WTC11 (cell line): ENCODE measurements at places on chromosomes 12 and 14.

GRCh38 chr12:94855853-94856252, 147.6 kb downstream of the NDUFA12 start:
- no peak for DNase-seq

DNA sequence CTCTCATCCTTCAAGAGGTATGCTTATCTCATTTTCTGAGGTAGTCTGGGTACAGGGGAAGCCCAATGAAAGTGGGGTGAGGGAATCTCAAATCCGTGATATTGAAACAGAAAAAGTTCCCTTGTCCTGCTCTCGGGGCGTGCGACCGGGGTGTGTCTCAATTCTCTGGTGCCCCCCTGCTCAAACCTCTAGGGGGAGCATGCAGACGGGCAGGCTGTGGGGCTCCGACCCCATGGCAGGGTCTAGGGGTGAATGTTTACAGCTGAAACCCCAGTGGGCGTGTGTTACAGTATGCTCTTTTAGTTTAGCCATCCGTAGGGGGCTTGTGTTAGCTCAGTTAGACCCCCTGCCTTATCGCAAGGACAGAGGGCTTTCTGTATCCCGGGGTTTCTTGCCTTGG, 68.7 kb downstream of the PTPRQ start:
- DNase-seq = peak; percentile 49

DNA sequence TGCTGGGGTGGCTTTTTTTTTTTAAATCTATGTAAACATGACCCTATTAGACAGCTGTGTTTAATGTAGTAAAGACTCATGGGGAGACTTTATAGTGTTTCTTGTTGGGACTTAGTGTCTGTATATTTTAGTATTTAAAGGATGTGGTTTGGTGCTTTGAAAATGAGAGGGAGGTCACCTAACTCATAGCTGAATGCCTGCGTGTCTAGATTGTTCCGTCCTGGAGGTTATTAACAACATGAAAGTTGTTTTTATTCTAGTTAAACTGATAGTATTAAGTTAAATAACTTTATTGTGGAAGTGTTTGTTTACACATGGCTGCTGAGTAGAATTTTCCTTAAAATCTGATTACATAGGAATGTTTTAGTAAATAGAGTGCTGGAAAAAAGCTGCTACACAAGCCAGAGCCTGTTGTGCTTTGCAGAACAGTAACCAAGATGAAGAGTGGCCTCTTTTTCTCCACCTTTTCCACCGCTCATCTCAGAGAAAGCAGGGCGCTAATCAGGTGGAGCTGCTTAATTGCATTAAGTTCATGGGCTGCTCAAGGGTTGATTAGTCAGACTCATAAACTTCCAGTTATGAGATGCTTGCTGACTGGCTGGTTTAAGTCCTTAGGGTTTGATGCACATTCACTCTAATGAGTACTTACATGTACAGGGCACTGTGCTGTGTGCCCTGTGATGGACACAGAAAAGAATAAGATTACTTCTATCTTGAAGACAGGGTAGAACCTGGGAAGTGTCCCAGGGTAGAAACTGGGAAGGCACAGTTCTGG, 62.7 kb downstream of the FBXO34 start:
- DNase-seq = no peak

GRCh38 chr14:104873380-104874055, 8.4 kb downstream of the CEP170B start:
- DNase-seq = no peak

- DNase-seq = no peak
Measured at GRCh38 chr14:100107236-100107635, 42.0 kb downstream of the EVL start.

GRCh38 chr14:34742270-34743115, 28.1 kb upstream of the CFL2 start:
- no peak for DNase-seq

DNA sequence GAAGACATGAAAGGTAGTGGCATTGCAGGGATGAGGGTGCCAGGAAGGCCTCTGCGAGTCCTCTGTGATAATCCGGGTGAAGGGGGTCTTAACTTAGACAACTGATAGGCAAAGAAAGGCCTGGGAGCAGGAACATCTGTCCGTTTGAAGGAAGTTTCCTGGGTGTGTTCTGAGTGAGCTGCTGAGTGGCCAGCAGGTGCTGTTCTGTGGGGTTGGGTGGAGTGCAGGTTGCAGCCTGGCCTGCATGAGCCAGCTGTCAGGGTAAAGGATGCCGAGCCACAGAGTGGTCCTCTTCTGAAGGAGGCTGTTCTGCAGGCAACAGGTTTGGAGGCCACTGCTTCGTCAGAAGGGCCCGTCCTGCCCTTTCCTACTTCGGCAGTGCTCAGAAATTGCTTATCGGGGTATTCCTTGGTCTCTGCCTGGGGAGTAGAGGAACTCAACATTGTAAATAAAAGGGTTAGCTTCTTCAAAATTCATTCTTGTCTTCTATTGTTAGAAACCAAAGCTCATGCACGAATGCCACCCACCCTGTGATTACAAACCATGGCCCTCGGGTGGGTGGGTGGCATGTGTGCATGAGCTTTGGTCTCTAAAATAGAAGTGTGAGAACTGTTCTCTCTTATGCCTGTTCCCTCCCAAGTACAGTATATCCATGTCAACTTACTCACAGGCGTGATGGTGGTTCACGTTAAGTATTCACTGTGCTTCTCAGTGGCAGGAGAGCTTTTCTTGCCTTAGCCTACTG, 118.9 kb downstream of the CHST11 start:
- no peak for DNase-seq

- DNase-seq = no peak
Measured at GRCh38 chr14:68931063-68931462, 48.0 kb downstream of the ACTN1 start.

GRCh38 chr12:88111074-88111652, 30.7 kb downstream of the CEP290 start:
- DNase-seq = no peak

DNA sequence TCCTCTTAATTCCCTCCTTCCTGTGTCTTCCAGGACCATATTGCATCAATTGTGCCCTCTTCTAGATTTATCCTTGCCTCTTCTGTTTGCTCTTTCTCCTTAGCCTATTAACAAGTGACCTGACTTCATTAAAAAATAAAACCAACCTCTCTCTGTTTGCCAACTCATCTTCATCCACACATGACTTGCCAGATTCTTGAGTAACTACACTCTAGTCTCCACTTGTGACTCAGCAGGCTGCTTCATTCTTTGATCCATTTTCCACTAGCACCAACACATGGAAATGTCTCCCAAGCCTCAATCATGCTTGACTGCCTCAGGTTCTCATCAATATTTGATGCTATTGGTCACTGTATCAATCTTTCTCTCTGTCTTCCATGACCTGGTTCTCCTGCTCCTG, 492.4 kb upstream of the TMPO start:
- DNase-seq = no peak

DNA sequence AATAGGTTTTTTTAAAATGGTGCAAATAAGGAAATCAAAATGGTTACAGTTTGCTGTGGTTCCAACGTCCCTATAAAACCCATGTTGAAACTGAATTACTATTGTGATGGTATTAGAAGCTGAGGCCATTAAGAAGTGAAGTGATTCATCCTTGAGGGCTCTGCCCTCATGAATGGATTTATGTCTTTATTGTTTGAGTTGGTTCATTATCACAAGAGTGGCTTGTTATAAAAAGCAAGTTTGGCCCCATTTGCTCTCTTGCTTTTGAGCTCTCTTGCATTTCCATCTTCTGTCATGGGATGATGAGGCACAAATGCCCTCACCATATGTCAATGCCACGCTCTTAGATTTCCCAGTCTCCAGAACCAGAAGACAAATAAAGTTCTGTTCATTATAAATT, 62.3 kb downstream of the PRKD1 start:
- no peak for DNase-seq

DNA sequence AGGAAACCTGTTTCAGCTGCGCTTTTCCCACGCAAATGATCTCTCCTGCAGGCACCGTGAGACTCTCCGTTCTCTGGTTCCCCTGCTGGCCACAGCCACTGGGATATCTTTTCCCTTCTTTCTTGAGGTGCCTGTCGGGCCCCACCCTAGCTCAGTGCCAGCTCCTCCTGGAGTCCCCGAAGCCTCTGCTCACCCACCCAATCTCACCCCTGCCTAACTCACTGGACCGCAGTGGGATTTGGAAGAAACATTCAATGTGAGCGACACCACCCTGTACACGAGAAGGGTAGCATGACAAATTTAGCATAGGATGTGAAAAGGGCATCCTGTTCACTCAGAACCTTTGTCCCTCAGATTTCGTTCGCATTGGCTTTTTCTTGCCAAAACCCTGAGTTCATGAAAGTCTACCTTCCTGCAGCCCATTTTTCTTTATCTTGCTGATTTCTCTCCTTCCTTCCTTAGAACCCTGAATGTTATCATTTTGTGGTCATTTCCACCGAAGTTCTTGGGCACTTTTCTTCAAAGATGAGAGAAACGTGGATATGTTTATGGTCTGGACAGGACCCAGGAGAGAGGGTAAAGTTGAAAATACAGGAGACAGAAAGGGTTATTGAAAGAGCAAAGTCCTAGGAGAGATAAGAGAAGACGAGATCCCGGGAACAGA, 63.6 kb upstream of the ELK3 start:
- no peak for DNase-seq

DNA sequence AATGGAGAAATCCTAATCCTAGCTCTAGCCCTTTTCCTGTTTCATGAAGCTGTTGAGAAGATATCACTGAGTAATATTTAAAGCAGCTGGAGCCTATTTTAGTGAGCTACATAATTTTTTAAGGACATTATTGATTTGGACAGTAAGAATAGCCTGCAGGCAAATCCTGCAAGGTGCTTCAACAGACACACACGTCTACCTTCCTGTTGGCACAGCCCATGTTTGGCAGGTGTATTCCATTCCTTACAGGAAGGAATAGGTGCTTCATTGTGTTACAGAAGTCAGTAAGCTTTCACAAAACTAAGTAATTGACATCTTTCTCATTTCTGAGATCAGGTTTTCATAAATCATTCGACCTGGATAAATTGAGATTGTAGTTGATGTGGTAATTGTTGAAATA, 50.6 kb downstream of the FOXA1 start:
- no peak for DNase-seq

DNA sequence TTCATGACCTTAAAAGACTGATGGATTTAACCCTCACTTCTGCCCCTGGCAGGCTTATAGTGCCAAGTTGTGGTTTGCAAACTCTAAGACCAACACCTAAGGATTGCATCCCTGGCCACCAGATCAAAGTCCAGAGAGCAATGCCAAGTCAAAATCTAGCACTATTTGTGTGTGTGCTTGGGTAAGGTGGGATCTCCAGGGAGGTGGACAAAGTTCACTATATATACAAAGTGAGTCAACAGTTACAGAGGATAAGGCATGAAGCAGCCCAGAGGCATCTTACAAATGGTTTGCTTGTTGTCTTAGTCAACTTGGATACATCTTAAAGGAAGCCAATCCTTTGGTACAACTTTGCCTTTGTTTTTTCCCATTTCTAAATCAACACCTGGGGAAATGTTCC, 137.3 kb downstream of the MSRB3 start:
- no peak for DNase-seq

GRCh38 chr12:112841906-112842305, 50.4 kb downstream of the RPH3A start:
- no peak for DNase-seq

DNA sequence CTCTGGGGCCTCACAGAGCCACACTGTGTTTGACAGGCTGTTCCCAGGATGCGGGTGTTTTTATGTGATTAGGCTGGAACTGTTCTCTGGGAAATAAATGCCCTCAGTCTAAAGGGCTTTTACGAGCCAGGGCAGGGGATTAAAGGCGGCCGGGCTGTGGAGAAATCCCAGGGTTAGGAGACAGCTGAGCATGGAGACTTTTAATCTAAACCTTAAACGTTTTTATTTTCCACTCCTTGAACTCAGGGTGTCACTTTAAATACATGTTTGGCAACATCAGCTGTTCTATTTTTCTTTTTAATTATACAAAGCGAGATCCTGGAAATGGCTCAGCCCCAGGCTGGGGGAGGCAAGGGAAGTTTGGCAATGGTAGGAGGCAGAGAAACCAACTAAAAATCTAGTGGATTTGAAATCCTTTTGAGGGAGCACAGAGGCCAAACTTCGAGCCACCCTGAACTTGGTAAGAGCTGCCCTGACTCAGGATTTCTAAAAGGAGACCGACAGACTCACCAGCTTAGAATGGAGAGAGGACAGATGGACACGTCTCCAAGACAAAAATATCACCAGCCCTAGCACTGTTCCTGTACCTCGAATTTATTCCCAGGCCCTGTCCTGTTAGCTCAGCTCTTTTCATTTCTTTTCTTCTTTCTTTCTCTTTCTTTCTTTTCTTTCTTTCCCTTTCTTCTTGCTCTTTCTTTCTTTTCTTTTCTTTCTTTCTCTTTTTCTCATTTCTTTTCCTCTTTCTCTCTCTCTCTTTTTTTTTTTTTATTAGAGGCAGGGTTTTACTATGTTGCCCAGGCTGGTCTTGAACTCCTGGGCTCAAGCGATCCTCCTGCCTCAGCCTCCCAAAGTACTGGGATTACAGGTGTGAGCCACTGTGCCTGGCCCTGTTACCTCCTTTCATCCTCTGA, 15.8 kb upstream of the ORAI1 start:
- no peak for DNase-seq

- DNase-seq = no peak
Measured at GRCh38 chr12:30268041-30268440, 427.6 kb downstream of the IPO8 start.

- no peak for DNase-seq
Measured at GRCh38 chr12:92973614-92974013, 44.5 kb upstream of the EEA1 start.

DNA sequence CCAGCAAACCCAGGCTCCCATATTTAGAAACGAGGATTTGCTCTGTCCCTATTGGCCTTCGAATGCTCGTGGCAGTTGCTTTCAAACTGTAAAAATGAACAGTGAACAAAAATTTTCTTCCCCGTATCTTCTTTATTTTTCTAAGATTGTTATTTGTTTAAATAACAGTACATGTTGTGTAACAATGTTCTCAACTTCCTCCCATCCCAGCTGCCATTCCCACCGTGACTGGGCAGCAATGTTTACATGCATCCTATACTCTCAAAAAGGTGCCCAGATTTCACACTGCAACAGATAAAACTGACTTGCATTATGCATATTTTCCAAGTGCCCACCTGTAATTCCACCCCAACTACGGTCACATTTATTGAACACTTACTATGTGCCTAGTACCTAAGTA, 12.8 kb downstream of the VCPKMT start:
- no peak for DNase-seq

- DNase-seq = no peak
Measured at GRCh38 chr12:130795906-130796305, 43.1 kb downstream of the STX2 start.
